ENCODE measurements at places on chromosomes 16 and 17. TPM values are rescaled to one million over a fixed set of nuclear protein-coding genes. Genes with fewer than 3 reads are reported as not detected.

Gene CCL4
- 10.7 TPM for total RNA-seq

Gene IRX5
- total RNA-seq, result 1.8 TPM

Gene LRRC36
- not detected for total RNA-seq

- H3K36me3 ChIP-seq, result no peaks in the 10 kb centered on the region
- no peaks in the 10 kb centered on the region for H3K27me3 ChIP-seq
- no peaks in the 10 kb centered on the region for H3K4me1 ChIP-seq
Observed at GRCh38 chr16:24848065-24848464, 2.3 kb downstream of the SLC5A11 start.

DNA sequence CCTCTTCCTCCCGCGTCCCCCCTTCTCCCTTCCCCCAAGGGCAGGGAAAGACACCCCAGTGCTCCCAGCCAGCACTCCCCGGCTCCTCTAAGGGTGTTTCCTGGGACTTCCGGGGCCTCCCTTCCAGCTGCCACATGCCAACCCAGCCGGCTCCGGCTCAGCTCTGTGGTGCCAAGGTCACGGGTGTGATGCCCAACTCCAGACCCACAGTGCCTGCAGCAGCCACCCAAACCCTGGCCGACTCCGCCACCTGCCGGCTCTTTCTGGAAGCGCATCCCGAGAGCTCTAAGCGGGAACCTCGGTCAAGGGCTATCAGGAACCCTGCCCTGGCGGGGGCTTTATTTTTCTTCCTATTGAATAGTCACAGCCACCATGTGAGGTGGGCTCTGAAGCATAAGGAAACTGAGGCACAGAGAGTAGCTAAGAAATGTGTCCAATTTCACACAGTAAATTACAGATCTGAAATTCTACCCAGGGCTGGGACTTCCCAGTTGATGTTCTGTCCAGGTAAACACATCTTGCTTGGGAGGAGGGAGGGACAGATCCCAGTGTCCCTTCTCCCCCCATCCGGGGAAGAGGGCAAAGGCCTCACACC, 3.3 kb upstream of the PPP1R1B start:
- no peak overlapping the region for H3K27ac ChIP-seq
- H3K4me1 ChIP-seq, result peaks cover 11% of the 10 kb centered on the region
- H3K27me3 ChIP-seq, result peaks cover 37% of the 10 kb centered on the region
- H3K36me3 ChIP-seq, result no peaks in the 10 kb centered on the region
- H3K4me3 ChIP-seq, result no peak overlapping the region

All from stomach (tissue), 19 donors.